ENCODE measurements at places on chromosomes 6 and 20. TPM values are rescaled to one million over a fixed set of nuclear protein-coding genes. Genes with fewer than 3 reads are reported as not detected.

DNA sequence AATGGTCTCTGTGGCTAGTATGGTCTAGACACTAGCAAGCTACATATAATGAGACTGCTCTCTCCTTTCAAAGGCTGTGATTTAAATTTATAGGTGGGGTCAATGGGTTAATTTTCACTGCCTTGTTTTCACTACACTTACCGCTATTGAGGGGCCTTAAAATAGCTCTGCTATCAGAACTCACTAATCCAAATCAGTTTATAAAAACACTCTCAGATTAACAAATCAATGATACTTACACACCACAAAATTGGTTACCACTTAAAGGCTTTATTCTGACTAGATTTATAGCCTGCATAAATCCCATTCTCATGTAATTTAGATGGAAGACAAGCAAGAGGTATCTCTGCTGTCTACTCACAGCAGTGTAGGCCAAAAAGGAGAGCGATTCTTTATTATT, 313.0 kb upstream of the AGPAT4 start:
- no peak for DNase-seq

DNA sequence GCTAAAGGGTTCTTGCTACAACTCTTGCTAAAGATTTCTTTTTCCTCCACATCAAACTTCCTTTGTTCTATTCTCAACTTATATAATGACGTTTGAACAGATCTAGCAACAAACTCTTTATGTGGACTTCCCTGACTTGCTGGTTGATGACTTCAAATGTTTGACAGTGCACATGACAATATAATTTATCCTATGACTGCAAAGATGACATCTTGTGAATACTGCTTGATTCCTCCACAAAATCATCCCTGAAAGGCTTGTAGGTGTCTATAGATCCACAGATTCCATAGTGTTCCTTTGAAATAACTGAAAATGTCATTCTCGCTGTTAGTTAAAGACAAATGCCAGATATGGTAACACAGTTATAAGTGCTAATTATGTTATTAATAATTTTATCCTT, 478.9 kb downstream of the NKAIN2 start:
- no peak for DNase-seq

DNA sequence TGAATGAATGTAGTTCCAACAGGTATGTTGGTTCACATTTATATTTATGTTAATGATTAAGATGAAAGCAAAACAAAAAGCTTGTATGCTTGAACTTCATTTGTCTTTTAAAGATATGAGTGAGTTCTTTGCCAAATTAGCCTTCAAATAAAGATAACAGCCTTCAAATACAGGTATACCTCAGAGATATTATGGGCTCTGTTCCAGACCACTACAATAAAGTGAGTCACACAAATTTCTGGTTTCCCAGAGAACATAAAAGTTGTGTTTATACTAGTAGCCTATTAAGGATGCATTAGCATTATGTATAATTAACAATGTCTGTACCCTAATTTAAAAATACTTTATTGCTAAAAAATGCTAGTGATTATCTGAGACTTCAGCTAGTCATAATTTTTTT, 245.3 kb upstream of the MAN1A1 start:
- DNase-seq: peak; percentile 72

DNA sequence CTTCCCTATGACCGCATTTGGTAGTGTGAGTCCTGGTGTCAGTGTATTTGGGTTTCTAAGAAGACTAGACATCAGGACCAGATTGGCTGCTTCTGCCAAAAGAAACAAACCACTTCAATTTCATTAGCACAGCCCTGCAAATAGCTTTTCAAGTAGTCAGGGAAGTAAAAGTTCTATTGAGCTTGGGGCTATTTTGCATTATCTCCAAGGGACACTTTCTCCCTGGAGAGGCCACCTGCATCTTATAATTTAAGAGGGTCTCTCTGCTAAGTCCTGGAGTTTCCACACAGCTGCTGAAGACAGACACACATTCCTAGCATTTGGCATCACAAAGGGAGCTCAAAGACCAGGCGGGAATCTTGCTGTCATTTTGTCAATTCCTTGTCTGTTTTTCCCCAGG, 141.2 kb downstream of the BMP2 start:
- no peak for DNase-seq

Gene MCUR1
- 29.2 TPM for total RNA-seq

Gene GABRR1
- not detected for total RNA-seq

Gene CRIP3
- not detected for total RNA-seq
